ENCODE measurements at places on chromosomes 1 and 21.

DNA sequence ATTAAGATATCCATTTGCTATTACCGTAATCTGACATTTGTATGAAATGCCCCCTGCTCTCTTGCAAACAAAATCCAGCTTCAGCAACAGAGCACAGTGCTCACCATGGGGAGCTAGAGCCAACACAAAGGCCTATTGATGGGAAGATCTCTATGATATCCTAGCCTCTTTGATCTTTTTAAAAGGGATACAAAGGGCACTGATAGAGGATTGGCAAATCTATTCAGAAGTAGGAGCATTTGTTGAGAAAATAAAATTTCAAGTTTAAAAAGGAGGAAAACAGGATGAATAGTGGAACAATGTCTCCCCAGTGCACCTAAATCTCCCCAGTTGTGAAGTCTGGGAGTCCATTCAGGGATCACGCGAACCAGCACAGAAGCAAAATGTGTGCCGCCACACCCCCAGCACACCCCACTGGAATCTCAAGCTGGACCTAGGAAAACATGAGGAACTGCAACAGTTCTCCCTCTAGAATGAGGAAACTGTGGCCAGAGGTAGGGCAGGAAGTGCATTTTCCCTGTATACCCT lies 32.2 kb downstream of the MRAP start:
- no peak for DNase-seq

DNA sequence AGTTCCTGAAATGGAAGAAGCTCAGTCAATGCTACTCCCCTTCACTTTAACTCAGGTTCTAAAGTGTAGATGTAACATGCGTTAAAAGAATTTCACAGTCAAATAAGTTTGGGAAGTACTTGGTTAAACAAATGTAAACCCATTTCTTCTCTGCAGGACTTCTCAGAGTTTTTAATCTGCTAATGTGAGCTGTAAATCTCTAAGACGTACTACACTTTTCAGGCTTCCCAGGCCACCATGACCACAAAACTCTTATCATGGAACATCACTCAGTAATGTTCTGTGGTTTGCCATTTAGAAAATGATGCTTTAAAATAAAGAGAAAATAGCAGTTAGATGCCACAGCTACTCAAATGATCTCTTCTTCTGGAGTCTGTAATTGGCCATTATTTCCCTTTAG lies 104.3 kb downstream of the HHIPL2 start:
- no peak for DNase-seq

DNA sequence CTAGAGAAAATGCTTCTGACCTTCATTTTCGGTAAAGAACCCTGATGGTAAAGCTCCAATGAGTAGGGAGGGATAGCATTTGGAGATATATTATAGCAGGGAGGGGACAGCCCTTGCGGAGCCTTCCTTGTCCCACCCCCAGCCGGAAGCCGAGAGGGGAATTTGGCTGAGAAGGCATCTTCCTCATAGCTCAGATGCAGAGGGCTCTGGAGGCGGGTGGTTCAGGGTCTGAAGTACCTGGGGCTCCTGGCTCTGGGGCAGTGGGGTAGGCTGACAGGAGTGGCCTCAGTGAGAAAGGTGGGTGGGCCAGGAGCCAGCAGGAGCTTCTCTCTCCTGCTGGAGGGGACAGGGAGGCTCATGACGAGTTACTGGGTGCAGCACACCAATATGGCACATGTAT lies 88.0 kb upstream of the IFFO2 start:
- no peak for DNase-seq

DNA sequence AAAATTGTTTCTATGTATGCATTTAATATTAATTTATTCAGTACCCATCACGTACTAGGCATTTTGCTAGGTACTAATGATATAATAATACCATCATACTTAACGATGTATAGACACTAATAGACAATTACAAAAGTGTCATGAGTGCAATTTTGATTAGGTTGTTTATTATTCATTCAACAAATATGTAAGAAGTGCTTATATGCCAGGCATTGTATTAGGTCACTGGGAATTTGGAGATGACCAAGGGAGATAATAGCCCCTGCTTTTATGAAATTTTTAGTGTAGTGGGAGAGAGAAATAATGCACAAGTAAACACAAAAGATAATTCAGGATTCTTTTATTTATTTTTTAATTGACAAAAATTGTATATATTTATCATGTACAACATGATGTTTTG lies 18.6 kb downstream of the C1orf185 start:
- DNase-seq: no peak

GRCh38 chr1:22375601-22376000 lies 76.0 kb upstream of the ZBTB40 start:
- DNase-seq: no peak

All from HT1080 (cell line).